ENCODE measurements at places on chromosomes 3 and 15.
A peak's percentile ranks its signal among the peaks of the same experiment; 100 is the strongest.

GRCh38 chr3:78919021-78919755 lies 848.6 kb downstream of the ROBO1 start:
- DNase-seq = no peak

GRCh38 chr3:84236261-84236660 lies 722.5 kb upstream of the CADM2 start:
- no peak for DNase-seq

DNA sequence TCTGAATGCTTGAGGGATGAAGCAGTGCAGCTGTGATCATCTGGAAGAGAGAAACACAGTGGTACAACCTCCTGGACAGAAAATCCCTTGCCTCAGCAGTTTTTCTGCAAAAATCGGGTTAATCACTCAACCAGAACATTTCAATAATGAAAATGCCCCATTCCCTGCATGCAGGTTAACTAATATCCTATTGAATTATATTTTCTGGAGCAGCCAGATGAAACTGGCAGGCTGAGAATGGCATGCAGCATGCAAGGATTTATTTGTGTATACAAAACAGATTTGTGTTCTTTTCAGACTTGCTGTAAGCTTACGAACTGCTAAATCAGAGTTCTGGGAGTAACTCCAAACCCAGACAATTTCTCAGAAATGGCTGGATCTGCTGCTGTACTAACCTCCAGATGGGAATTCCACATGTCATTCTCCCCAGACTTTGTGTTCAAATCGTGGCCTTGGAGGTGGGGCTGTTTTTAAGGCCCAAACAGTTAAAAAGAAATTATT lies 39.1 kb downstream of the SLC9A9 start:
- no peak for DNase-seq

- DNase-seq = no peak
Measured at GRCh38 chr3:187042346-187042745, 97.0 kb downstream of the RPL39L start.

GRCh38 chr3:184037816-184038215 lies 6.3 kb downstream of the HTR3D start:
- no peak for DNase-seq

- no peak for DNase-seq
Measured at GRCh38 chr3:22922317-22922716, 280.8 kb upstream of the UBE2E2 start.

DNA sequence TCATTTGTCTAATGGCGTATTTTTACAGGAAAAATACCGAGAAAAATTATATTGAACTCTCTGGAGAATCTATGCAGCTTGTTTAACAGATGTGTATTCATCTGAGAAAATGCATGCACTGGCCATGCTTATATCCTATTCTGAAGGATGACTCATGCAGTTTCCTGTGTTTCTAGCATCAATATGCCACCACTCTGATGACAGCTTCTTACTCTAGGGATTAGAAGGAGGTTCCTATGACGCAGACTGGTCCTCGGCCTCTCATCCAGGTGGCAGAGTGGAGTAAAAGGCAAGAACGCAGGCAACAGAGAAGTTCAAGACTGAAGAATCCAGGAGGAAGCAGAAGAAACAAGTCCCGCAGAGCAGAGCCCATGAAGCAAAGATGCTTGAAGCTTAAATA lies 910.0 kb upstream of the ROBO1 start:
- DNase-seq = no peak

DNA sequence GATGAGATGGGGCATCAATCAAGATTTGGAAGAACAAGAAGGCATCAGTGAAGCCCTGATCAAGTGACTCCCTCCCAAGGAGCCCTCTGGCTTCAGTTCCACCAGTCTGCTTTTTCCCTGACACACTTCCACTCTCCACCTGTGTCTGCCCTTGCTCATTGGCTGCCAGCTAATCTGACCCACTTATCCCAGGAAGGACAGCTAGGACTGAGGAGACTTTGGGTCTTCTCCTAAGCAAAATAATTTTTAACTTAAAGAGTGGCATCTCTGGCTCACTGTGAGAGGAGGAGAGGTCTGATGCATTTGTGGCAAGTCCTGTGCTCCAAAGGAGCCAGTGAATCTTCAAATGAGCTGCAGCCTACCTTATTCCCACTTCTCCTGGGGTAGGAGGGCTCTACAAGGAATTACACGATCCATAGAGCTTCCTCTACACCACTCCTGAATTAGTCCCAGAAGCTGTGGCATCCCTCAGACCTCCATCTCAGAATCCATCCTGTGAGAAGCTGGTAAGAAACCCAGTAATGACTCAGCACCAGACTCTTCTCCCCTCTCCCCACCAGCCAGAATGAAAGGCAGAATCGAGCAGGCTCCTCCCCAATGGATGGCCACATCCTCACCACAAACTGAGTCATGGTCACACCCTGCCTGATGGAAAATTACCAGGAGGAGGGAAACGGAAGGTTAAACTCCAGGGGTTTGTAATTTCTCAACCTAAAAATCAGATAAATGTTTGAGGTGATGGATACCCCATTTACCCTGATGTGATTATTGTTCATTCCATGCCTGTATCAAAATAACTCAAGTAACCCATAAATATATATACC lies 6.3 kb upstream of the PKM start:
- peak; percentile 67 for DNase-seq

- no peak for DNase-seq
Measured at GRCh38 chr3:177606891-177607290, 409.6 kb upstream of the TBL1XR1 start.

DNA sequence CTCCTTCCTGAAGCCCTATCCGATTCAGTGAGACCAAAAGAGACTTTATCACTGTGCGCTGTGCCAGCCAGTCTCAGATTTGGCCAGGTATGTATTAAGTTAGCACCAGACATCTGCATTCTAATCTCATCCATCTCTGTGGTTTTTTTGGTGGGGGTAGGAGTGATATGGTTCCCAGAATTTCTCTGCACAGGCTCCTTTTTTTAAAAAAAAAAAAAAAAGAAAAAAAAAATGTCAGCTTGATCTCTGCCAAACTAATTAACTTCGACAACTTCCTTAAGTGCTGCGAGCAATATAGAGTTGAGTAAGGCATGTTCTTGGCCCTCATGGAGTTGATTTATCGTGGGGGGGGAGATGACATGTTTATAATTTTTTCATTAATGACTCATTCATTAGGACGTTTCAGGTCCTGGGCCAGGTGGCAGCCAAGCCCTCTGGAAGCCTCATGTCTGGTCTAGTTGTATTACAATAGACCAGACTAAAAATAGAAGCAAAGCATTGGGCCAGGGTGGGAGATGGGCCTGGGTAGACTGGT lies 12.9 kb downstream of the SLCO3A1 start:
- no peak for DNase-seq

DNA sequence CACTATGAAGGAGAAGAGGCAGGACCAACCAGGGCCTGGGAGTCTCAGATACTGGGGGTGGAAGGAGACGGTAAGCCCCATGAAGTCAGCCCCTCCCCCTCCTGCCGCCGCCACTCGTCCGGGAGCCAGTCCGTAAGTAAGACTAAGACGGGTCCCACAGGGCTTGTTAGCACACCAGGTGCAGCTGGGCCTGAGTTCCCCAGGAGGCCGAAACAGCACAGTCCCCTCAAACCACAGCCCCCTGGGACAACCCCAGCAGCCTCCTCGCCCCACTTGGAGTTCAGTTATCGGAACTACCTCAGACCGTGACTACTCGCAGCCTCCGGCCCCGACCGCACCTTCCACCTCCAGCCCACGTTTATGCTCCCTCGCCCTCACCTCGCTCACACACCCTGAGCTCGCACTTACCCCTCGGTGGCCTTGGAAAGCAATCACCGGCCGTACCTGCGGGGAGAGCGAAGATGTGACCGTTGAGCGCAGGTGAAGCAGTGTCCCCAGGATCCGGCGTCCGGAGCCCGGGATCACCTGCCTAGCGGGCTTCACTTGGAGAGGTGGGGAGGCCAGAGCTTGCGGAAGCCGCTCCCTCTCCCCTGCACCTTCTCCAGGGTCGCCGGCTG lies 557 bp downstream of the ELL3 start:
- no peak for DNase-seq

- DNase-seq = no peak
Measured at GRCh38 chr15:92819278-92820235, 80.6 kb upstream of the CHD2 start.

DNA sequence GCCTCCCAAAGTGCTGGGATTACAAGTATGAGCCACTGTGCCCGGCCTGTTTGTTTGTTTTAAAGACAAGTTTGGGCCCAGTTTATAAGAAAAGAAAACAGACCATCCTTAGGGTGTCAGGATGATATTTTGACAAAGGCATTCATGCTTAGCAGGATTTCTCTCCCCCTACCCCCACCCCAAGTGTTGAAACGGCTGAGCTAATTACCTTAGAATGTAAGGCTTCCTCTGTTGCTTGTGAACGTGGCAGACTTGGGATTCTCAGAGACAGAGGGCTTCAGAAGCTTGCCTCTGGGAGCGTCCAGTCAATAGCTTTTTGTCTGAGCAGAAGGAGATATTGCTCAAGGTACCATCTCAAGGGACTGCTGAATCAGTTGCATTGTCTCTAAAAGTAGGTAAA lies 24.0 kb downstream of the FLNB start:
- DNase-seq = no peak

DNA sequence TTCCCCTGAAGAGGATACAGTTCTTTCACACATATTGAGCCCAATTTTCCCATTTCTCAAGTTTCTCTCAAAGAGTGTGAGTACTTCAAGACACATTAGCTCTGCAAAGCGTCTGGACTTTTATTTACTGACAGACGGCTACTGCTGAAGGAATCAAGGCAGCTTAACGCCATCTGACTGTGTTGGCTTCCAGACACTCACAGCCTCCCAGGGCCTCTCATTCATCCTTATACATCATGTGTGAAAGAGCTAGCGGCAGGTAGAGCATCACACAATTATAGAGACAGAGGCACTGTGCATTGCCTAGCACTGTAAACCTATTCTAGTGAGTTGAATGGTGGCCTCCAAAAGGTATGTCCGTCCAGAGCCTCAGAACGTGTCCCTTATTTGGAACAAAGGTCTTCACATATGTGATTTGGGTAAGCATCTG lies 284.1 kb upstream of the STT3B start:
- no peak for DNase-seq

DNA sequence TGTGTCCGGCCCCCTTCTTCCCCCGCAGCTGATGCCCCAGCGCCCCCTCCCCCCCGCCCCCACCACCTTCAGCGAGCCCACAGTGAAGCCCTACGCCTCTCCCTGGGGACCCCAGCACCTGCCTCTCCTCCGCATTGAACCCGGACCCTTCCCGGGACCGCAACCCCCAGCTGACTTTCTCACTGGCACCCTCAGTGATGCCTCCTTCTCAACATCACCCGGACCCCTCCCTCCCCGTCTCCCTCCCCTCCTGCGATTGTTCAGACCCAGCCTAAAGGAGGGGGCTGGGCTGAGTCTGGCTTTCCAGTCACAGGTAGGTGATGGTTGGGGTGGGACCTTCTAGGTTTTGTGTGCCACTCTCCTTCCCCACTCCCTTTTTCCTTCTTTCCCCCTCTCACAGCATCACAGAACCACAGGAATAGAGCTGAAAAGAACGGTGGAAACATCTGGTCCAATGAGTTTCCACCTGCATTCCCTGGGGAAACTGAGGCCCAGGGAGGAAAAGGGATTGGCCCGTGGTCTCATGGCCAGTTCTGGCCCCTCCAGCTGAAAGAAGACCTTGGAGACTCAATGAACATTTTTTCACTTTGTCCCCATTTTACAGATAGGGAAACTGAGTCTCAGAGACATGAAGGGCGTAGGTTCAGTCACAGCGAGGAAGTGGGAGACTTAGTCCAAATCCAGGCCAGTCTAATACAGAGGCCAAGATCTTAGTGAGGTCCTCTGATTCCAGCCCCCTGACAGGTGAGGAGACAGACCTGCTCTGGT lies 828 bp downstream of the CAND2 start:
- no peak for DNase-seq

DNA sequence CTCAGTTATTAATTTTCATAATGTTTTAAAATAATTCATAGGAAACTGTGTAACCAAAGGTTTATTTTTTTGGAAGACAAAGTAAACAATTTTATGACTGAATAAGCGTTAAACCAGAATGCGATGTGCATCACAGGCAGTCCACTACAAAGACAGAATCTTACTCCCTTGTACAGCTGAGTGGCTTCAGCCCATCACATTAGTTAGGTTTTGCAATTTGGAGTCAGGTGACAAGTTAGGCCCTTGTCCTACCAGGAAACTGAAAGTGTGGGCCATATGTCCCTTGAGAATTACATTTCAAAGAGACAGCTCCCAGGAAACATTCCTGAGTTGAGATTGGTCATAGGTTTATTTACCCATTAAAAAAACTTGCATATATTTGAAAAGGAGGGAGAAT lies 156.3 kb downstream of the MEX3B start:
- DNase-seq = no peak

- no peak for DNase-seq
Measured at GRCh38 chr15:67026610-67026967, 38.8 kb upstream of the SMAD3 start.

DNA sequence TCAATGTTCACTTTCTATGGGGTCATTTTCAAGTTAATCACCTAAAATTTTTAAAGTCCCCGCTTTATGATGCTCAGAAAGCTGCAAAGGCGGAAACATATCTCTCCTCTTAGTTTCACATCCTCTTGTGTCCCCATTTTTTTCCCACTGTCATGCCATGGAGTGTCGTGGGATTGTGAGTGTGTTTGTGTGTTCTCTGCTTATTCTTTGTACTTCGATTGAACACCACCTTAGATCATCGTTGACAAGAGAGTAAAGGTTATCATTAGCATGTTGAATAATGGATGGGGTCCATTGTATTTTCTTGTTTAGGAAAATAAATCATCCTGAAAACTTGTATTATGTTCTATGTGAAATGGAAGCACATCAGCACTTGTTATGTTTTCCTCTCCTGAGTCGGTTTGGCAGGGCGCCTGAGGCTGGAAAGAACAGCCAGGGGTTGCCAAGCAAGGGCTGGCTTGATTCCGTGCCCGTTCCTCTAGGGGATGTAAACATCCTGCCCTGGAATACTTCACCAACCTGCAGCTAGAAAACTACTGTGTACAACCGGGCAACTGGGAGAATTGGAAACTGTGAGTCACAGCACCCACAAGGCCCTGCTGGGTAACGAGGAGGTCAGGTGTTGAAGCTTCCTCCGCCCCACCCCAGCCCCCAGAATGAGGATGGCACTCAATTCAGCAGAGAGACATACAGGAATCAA lies 67.2 kb downstream of the EIF4E3 start:
- no peak for DNase-seq

Measured in stimulated activated CD8-positive, alpha-beta memory T cell treated with anti-CD3 and anti-CD28 coated beads, Interleukin-4, amount 100 ng/mL, for 24 hours (primary cell).